ENCODE measurements at places on chromosomes 1 and 21.

GRCh38 chr1:198878566-198878965, 239.7 kb downstream of the PTPRC start:
- no peak for DNase-seq

- no peak for DNase-seq
Observed at GRCh38 chr1:214143006-214143992, 137.7 kb upstream of the SMYD2 start.

- no peak for DNase-seq
Observed at GRCh38 chr1:184429335-184429734, 42.5 kb downstream of the C1orf21 start.

DNA sequence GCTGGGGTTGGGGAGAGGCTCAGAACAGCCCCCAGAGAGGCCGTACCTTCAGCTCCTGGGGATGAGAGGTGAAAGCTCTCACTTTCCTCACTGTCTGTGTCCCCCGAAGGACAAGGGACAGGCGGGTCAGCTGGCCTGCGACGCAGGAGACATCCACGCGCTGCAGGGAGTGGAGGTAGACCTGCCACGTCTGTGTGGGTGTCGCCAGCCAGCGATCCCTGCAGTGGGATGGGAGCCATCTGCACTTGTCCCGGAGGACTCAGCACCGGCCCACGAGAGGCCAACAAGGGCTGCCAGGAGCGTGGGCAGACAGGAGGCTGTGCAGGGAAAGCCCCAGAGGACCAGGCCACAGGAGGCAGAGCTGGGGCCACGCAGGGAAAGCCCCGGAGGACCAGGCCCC, 127.2 kb downstream of the NPHP4 start:
- no peak for DNase-seq

DNA sequence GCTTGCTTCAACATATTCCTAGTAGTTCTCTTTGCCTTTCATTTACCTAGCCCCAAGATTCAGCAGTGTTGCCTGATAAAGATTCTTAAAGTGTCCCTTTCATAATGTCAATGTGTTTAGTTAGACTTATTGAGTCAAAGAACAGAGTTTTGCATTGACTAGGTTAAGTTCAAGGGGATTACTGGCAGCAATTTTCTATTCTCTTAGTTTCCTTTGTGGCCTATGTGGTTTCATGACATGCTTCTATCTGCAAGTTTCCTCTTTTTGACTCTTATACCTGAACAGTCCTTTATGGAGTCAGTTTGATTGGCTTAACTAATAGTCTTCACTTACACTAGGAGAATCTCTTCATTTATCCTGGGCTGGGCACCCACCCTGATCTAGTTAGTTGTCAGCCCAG, 151.3 kb downstream of the ADGRL4 start:
- no peak for DNase-seq
